Adipocyte (in vitro differentiated cells): ENCODE measurements at places on chromosomes 1 and 21.

DNA sequence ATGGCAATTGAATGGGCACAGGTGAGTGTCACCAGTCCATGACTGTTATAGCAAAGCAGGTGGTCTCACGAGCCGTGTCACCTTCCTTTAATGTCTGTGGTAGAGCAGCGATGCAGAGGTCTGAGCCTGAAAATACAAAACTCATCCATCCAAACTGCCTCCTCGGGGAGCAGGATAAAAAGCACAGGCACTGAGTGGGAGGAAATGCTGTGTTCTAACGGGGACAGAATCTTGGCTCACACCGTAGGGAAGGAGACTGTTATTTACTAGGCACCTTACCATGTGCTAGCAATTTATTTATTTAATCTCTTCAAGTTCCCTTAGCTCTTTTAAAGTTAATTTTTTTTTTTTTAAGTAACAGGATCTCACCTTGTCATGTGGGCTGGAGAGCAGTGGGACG, 1.2 kb downstream of the ASCL5 start:
- no peak for DNase-seq

DNA sequence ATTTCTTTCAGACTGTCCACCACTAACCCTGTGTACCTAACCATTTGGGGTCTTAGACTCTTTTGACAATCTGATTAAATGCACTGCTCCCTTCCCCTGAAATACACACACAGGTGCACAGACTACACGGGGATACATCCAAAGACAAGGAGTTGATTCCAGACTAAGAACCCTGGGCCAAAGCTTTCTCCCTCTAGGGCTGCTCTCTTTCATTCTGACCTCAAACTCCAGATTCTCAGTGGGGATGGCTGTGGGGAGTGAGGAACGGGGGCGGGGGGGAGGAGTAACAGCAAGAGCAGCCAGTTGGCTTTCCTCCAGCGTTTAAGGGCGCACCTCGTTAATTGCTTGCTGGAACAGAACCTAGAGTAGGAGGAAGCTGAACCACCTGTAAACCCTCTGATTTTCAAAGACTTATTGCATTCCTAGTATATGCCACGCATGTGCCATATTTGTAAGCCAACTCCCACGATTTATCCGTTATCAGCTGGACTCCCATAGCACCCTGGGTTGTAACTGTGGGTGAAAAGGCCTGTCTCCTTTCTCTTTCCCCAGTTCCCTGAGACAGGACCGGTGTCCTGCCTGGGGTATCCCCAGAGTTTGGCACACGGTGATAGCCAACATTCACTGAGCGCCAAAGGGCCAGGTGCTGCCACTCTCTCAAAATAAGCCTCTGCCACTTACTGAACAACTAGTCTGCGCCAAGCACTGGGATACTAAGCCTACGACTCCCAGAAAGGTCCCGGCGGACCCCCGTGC, 920 bp downstream of the MTHFR start:
- DNase-seq: peak; percentile 50

- DNase-seq: no peak
Measured at GRCh38 chr1:204240233-204240632, 26.4 kb upstream of the GOLT1A start.

DNA sequence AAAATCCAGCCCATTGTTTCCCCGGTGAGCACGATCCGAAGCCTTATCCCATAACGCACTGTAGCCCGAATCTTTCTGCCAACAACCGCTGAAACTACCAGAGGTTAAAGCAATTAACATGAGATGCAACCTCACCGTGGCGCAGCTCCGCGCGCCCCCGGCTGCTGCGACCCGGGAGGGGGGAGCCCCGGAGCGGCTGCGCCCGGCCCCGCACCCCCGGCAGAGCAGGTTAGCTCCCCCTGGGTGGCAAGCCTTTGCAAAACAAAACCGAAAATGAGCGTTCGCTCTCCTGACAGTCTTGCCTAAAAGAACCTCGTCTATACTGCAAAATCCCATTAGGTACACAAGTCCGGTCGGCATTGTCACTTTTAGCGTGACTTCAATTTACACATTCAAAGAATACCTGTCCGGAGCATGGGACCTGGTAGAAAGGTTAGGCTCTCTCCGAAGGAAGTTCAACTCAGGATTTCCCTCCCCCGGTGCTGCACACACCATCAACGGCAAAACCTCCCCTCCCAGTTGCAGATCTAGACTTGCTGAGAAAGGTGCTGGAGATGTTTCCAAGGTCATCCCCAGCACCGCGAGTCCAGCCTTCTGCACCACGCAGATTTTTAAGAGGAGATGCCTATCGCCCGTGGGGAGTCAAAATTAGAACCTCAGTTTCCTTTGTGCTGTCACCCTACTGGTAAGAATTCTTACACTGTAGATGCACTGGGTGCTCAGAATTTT, 107.5 kb downstream of the ZNF281 start:
- peak; percentile 69 for DNase-seq

- DNase-seq: no peak
Measured at GRCh38 chr1:110205156-110205555, 5.0 kb upstream of the KCNC4 start.

- no peak for DNase-seq
Measured at GRCh38 chr1:44605914-44606615, 68.2 kb downstream of the TMEM53 start.

- no peak for DNase-seq
Measured at GRCh38 chr1:107788206-107789202, 176.5 kb downstream of the VAV3 start.

GRCh38 chr1:205532996-205533735, 28.7 kb downstream of the CDK18 start:
- no peak for DNase-seq

DNA sequence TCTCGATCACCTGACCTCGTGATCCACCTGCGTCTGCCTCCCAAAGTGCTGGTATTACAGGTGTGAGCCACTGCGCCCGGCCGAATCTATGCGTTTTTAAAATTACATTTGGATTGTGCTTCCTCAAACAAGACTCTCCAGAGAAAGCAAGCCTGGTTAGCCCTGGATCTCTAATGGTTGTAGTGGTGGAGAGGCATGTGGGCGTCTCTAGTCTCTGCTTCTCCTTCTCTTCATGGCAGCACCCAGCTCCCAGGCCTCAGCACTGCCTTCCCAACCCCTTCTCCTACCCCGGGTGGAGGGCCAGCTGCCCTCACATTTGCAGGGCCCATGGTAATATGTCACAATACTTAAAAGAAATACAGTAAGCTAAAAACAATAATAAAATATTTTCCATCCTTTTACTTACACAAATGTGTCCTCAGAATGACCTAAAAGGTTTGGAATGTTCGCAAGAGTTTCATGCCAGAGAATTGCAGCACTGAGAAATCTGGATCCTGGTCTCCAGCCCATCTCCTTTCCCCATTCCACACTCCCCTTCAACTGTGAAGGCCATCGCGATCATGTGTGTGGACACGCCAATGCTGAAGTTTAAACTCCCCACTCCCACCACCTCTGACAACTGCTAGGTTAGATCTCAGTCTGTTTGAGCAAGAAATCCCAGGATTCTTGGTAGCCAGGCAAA, 7.0 kb downstream of the OR14I1 start:
- DNase-seq: peak; percentile 45

- DNase-seq: no peak
Measured at GRCh38 chr1:112514901-112515300, 6.1 kb downstream of the WNT2B start.

GRCh38 chr1:112317140-112317539, 78.9 kb upstream of the CTTNBP2NL start:
- no peak for DNase-seq

GRCh38 chr1:248872752-248873408, 14.0 kb upstream of the ZNF692 start:
- DNase-seq: peak; percentile 76

- peak; percentile 48 for DNase-seq
Measured at GRCh38 chr1:19210772-19211549, 895 bp upstream of the UBR4 start.

- DNase-seq: no peak
Measured at GRCh38 chr1:6300342-6301048, 39.6 kb upstream of the GPR153 start.

DNA sequence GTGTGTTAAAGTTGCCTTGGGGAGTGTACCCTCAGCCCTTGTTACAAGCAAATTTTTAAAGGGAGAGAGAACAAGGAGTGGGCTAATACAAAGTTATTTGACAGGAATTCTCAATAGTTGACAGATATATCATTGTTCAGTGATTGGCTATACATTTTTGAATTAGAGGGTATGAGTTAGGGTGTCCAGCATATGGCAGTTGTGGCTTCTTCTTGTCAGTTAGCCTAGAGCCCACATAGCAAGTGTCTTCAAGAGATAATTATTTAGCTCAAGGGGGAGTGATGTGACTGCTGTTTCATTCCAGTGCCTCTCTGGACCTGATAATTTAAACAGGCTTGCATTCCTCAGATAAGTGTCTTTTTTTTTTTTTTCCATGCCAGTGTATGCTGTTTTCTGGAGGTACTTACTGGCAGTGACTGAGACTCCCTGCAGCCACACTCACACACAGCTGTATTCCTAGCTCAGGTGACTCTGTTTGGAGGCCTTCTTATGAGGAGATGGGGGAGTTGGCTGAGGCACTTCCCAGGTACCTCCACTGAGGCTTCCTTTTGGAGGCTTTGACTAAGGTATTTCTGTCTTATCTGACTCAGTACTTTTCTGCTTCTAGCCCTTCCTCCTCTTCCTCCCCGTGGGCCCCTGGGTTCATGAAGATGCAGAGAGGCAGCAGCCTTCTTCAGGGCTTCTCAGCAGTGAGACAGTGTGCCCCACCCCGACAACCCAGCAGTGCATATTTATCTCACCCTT, 32.3 kb downstream of the IVNS1ABP start:
- peak; percentile 22 for DNase-seq

GRCh38 chr1:234218078-234218477, 155.2 kb upstream of the COA6 start:
- no peak for DNase-seq

DNA sequence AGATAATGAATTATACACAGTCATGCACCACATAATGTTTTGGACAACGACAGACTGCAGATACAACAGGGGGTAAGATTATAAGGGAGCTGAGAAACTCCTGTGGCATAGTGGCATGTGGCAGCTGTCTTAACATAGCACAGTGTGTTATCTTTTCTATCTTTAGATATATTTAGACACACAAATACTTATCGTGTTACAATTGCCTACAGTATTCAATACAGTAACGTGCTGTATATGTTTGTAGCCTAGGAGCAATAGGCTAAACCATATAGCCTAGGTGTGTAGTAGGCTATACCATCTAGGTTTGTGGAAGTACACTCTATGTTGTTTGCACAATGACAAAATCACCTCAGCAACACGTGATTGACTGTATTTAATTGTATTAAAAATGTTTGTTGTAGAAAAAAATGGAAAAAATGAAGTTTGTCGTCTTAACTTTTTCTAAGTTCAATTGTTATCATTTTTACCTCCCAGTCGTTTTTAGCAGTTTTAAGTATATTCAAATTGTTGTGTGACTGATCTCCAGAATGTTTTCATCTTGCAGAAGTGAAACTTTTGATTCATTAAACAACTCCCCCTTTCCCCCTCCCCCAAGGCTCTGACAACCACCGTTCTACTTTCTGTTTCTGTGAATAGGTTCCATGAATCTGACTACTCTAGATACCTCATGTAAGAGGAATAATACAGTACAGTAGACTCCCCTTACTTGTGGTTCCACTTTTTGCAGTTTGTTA, 351.0 kb upstream of the B3GALT2 start:
- DNase-seq: no peak

DNA sequence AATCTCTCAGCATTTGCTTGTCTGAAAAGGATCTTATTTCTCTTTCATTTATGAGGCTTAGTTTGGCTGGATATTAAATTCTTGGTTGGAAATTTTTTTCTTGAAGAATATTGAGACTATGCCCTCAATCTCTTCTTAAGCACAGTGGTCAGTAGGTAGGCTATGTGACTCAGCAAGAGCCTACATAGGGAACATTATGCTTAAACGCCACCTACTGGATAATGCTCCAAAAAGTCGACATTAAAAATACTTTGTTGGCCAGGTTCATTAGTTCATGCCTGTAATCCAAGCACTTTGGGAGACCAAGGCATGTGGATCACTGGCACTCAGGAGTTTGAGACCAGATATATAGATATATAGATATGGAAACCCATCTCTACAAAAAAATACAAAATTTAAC, 678.0 kb upstream of the USP24 start:
- no peak for DNase-seq

GRCh38 chr1:95232646-95233318, 1.2 kb upstream of the RWDD3 start:
- peak; percentile 15 for DNase-seq

DNA sequence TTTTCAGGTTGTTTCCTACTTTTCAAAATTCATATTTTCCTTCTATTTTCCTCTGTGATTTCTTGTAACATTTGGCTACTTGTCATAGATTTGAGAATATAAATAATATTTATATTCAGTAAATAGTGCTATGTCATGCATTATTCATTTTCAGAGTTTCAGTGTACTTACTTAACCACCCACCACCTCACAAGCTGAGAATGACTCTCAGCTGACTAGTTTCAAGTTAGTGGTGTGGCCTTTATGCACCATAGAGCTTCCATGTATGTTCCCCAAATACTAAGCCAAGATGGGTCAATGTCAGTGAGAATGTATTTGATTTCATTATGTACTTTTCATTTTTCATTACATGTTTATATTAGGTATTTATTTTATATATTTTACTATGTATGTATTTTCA, 56.9 kb upstream of the RGS1 start:
- no peak for DNase-seq

GRCh38 chr1:196607981-196608380, 259 bp downstream of the KCNT2 start:
- peak; percentile 47 for DNase-seq

GRCh38 chr1:97849345-97850340, 71.2 kb downstream of the DPYD start:
- peak; percentile 92 for DNase-seq

GRCh38 chr1:59692591-59692990, 122.2 kb upstream of the HOOK1 start:
- peak; percentile 97 for DNase-seq

GRCh38 chr1:105591681-105592080, 1464.8 kb upstream of the PRMT6 start:
- peak; percentile 85 for DNase-seq

GRCh38 chr1:181178241-181178879, 89.9 kb downstream of the IER5 start:
- no peak for DNase-seq

- DNase-seq: no peak
Measured at GRCh38 chr1:208007319-208007937, 96.5 kb upstream of the CD34 start.

DNA sequence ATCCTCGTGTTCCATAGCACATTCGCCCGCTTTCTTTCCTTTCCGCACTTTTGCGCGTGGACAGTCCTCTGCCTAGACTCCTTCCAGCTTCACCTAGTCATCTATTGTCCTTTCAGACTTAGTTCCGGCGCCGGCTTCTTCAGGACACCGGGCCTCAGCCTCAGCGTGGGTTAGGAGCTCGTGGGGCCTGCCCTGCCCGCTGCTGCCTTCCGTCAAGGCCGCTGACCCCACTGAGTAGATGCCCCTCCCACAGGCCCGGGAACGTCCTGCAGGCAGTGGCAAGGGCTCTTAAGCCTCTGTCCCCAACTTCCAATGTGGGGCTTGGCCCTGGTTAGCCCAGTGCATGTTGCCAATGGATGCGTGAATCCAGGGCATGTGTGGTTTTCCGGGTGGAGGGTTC, 11.4 kb downstream of the DMRTB1 start:
- no peak for DNase-seq

- DNase-seq: no peak
Measured at GRCh38 chr1:224884361-224884801, 45.1 kb upstream of the DNAH14 start.
